ENCODE measurements at places on chromosomes 11 and 22. TPM values are rescaled to one million over a fixed set of nuclear protein-coding genes. Genes with fewer than 3 reads are reported as not detected.

Gene ISX
- not detected for polyA plus RNA-seq

Gene PATL1
- polyA plus RNA-seq = 4.1 TPM

GRCh38 chr11:1915795-1916131, 3.7 kb upstream of the TNNT3 start:
- no peak overlapping the region for H3K4me3 ChIP-seq
- no peaks in the 10 kb centered on the region for H3K36me3 ChIP-seq
- no peak for DNase-seq
- no peak overlapping the region for H3K27ac ChIP-seq
- peaks cover 15% of the 10 kb centered on the region for H3K4me1 ChIP-seq

Gene CYB5R2
- 0.74 TPM for polyA plus RNA-seq

DNA sequence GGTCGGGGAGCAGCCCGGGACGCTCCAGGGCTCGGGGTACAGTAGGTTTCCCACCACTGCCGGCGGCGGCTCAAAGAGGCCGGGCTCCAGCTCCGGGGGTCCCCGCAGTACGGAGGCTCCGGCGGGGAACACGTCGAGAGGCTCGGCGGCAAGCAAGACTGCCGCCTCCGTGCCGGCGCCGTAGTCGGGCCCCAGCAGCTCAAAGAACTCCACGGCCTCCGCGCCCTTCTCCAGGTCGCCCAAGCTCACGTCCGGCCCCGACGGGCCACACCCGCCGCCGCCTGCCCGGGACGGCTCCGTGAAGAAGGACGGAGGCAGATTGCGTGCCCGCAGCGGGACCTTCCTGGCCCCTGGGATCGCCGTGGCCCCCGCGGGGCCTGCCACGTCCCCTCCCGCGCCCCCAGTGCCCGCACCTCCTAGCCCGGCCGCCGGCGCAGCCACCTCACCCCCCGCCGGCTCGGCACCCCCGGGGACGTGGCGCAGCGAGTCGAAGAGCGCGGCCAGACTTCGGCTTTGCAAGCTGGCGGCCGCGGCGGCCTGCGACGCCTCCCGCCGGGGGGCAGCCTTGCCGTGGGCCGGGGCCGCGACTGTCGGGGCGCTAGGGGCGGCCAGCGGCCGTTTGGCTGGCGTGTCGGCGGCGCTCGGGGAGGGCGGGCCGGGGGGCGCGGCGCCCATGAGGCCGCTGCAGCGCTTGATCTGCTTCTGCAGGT, 775 bp downstream of the FAM181B start:
- no peak overlapping the region for H3K4me3 ChIP-seq
- DNase-seq = no peak
- H3K27me3 ChIP-seq = peaks cover 76% of the 10 kb centered on the region
- no peak overlapping the region for H3K27ac ChIP-seq

GRCh38 chr22:31639436-31640039, 22.5 kb downstream of the PISD start:
- no peak overlapping the region for H3K4me3 ChIP-seq
- H3K36me3 ChIP-seq = no peaks in the 10 kb centered on the region

GRCh38 chr11:118142809-118143208, 9.8 kb downstream of the SCN4B start:
- DNase-seq = peak; percentile 95
- H3K36me3 ChIP-seq = no peaks in the 10 kb centered on the region
- H3K4me1 ChIP-seq = peaks cover 53% of the 10 kb centered on the region
- H3K27me3 ChIP-seq = peaks cover 2% of the 10 kb centered on the region
- no peak overlapping the region for H3K4me3 ChIP-seq

- H3K36me3 ChIP-seq = no peaks in the 10 kb centered on the region
- no peaks in the 10 kb centered on the region for H3K4me1 ChIP-seq
- H3K27ac ChIP-seq = no peak overlapping the region
- no peak for DNase-seq
These were observed 200.7 kb upstream of the TBCEL start for GRCh38 chr11:120823159-120823558.

DNA sequence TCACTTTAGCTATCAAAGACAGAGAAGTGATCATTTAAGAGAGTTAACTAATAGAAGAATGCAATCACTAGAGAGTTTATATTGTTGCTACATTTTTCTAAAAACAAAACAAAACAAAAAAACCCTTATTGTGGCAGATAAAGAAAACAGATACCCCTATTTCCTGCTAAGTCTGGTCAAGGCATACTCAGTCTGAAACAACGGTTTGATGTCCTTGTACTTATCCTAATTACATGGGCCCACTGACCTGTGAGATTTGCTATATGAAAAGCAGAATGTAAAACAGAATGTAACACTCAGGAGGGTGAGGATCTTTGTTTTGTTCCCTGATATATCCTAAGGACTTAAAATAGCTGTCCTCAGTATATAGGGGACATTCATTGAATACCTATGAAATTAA, 24.6 kb downstream of the MAML2 start:
- peaks cover 29% of the 10 kb centered on the region for H3K4me1 ChIP-seq
- H3K27me3 ChIP-seq = no peaks in the 10 kb centered on the region
- no peak for DNase-seq
- H3K36me3 ChIP-seq = no peaks in the 10 kb centered on the region
- no peak overlapping the region for H3K27ac ChIP-seq

GRCh38 chr11:102915044-102915375, 40.2 kb upstream of the MMP12 start:
- peaks cover 33% of the 10 kb centered on the region for H3K27me3 ChIP-seq
- H3K36me3 ChIP-seq = no peaks in the 10 kb centered on the region
- H3K27ac ChIP-seq = no peak overlapping the region
- no peak overlapping the region for H3K4me3 ChIP-seq
- H3K4me1 ChIP-seq = peaks cover 8% of the 10 kb centered on the region

Gene IFITM10
- not detected for polyA plus RNA-seq

Gene MUC5B
- not detected for polyA plus RNA-seq

DNA sequence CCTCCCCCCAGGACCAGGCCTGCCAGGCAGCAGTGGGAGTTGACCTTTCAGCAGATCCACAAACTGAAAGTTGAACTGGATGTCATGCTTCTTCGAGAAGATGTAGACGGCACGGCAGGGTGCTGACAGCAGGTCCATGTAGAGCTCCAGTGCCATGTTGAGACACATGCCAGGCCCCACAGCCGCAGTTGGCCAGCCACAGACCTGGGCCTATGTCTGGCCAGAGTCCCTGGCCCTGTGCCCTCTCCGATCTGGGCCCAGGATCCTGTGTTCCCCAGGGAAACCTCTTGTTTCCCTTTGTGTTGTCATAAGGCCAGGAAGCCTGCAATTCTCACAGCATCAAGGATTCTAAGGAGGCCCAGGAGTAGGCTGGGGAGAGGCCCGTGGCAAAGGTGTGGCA, at the start of gene GSTT4:
TSS of gene GSTT4 (minus strand) at position 253 of the 400 bp plus-strand sequence. CDS start at position 156, 97 bp downstream.
- H3K36me3 ChIP-seq = no peaks in the 10 kb centered on the region
- no peaks in the 10 kb centered on the region for H3K4me1 ChIP-seq
- H3K27me3 ChIP-seq = no peaks in the 10 kb centered on the region
- no peak within 1 kb of the TSS for H3K4me3 ChIP-seq
- no peak within 1 kb of the TSS for H3K27ac ChIP-seq

DNA sequence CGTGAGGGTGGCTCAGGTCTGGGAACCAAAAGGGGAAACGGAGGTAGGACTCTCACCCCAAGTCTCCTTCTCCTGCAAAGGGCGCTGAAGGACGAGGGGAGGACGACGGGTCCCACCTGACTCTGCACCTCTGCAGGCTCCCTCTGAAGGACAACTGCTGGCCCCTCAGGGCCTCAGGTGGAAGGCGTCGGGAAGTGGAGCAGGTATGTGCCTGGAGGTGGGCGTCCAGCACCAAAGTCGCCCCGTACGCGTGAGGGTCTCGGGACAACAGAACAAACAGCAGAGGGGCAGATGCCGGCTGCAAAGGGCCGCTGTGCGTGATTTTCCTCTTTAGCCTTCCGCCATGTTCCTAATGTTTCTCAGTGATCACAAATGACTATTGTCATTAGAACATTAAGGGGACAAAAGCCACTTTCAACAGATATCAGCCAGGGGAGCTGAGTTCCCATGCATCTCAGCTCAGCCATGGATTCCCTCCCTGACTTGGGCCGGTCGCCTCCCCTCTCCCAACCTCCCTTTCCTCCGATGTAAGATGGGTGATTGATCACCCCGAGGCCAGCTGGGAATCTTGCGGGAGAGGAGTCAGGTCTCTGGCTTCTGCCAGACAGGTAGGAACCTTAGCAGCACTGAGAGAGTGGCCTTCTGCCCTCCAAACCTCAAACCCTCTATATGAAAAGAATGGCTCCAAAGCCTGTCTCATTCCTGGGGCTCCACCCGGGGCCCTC, 836 bp downstream of the SLC16A8 start:
- H3K4me1 ChIP-seq = peaks cover 6% of the 10 kb centered on the region
- no peak overlapping the region for H3K27ac ChIP-seq
- H3K36me3 ChIP-seq = no peaks in the 10 kb centered on the region

- peaks cover 8% of the 10 kb centered on the region for H3K4me1 ChIP-seq
- no peaks in the 10 kb centered on the region for H3K27me3 ChIP-seq
- no peak for DNase-seq
- no peak overlapping the region for H3K4me3 ChIP-seq
- peaks cover 52% of the 10 kb centered on the region for H3K36me3 ChIP-seq
These were observed 6.5 kb downstream of the STIP1 start for GRCh38 chr11:64192434-64192833.

DNA sequence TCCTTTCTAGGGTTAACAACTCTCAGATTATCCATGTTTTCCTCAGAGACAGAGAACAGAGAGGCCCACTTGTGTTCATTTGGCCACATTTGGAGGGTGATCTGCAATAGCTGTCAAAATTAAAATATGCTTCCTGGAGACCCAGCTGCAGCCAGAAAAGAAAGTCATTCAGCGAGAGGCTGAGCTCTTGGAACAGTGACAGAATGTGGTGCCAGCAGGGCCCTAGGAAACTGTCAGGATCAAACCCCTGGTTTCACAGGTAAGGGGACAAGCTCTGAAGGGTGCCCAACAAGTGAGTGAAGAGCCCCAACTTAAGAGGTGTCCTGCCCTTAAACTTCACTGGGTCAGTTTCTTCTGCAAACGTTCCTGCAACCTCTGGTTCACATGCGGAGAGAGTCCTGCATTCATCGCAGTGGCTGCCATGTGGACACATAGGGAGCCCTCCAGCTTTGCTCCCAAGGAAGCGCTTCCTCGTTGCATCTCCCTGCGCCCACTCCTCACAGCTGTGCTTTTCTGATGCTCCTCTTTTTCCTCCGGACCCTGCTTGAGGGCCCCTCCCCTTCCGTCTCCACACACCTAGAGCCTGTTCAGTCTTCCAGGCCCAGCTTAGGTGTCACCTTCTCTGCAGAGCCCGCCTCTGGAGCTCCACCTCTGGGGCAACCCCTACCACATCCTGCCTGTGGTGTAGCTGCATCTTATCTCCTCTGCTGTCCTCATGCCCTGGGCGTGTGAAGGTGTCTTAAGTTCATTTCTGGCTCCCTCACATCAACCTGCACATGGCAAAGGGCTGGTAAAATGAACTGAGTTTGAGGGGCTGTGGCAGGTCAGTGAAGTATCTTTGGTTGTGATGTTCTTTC, 3.9 kb downstream of the UCP3 start:
- DNase-seq = no peak
- H3K4me3 ChIP-seq = no peak overlapping the region
- no peak overlapping the region for H3K27ac ChIP-seq

GRCh38 chr11:10920205-10920604, 62.4 kb upstream of the ZBED5 start:
- peak overlapping the region; percentile 57 for H3K27ac ChIP-seq
- H3K4me3 ChIP-seq = no peak overlapping the region
- DNase-seq = peak; percentile 59
- H3K4me1 ChIP-seq = peaks cover 30% of the 10 kb centered on the region
- H3K36me3 ChIP-seq = no peaks in the 10 kb centered on the region

- peak overlapping the region; percentile 74 for H3K4me3 ChIP-seq
- peaks cover 58% of the 10 kb centered on the region for H3K4me1 ChIP-seq
- DNase-seq = peak; percentile 88
- H3K36me3 ChIP-seq = no peaks in the 10 kb centered on the region
- H3K27me3 ChIP-seq = no peaks in the 10 kb centered on the region
These were observed 1.0 kb downstream of the SMCO4 start for GRCh38 chr11:93541884-93542810.

DNA sequence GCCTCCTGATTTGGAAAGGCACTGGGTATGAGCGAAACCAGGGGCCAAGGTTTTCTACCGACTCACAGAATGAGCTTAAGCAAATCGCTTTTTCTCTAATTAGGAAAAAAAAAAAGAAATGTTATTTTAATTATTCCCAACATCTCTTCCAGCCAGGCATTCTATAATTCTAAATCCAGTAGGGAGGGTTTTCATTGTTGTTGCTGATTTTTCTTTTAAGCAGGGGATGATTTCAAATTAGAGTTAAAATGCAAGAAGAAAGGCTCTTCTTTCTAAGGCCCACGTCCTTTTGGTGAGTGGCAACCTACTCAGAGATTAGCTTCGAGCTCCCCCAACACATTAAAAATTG, 8.9 kb downstream of the MYH9 start:
- H3K4me1 ChIP-seq = peaks cover 89% of the 10 kb centered on the region
- H3K27me3 ChIP-seq = no peaks in the 10 kb centered on the region
- peaks cover 13% of the 10 kb centered on the region for H3K36me3 ChIP-seq
- no peak for DNase-seq
- no peak overlapping the region for H3K4me3 ChIP-seq

GRCh38 chr11:116925050-116925449, 87.6 kb upstream of the APOA1 start:
- no peak for DNase-seq
- peaks cover 17% of the 10 kb centered on the region for H3K4me1 ChIP-seq
- H3K36me3 ChIP-seq = peaks cover 72% of the 10 kb centered on the region
- no peaks in the 10 kb centered on the region for H3K27me3 ChIP-seq
- no peak overlapping the region for H3K27ac ChIP-seq
- no peak overlapping the region for H3K4me3 ChIP-seq

DNA sequence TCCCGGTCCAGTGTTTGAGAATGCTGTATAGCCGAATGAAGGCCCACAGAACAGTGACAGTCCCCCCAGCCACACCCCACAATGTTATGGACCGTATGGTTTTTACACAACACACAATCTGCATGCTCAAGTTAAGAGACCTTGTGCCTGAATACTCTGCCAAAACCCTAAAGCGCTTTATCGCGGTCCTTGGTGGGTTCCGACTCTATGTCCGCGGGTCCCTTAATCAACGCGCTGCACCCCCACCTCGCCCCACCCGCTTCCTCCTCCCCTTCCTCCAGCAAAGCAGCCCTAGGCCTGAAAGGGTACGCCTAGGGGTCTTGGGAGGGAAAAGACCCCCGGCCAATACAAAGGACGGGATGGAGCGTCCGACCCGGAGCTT, 442 bp downstream of the COPB1 start:
- peaks cover 8% of the 10 kb centered on the region for H3K4me1 ChIP-seq
- DNase-seq = peak; percentile 17
- H3K27ac ChIP-seq = peak overlapping the region; percentile 52
- peaks cover 42% of the 10 kb centered on the region for H3K36me3 ChIP-seq
- H3K4me3 ChIP-seq = peak overlapping the region; percentile 58

DNA sequence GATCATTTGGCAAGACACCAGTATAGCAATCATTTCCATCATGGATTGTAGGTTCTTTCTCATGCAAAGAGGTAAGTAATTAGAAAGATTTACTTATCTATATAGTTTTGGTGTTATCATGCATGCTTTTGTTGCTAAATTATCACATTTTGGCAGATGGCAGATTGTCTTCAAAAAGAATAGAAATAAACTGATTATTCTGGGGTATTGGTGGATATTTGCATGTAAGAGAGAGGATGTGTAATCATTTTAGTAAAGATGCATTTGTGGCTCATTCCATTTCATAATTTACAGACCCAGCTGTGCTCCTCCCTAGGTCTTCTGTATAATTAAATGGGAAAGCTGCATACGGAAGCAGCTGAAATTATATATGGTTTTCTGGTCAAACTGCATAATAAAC, 875.7 kb upstream of the ANO3 start:
- no peak overlapping the region for H3K27ac ChIP-seq
- no peaks in the 10 kb centered on the region for H3K4me1 ChIP-seq
- no peaks in the 10 kb centered on the region for H3K27me3 ChIP-seq
- H3K4me3 ChIP-seq = no peak overlapping the region
- H3K36me3 ChIP-seq = no peaks in the 10 kb centered on the region
- no peak for DNase-seq
